Suppressor macrophage (primary cell): ENCODE measurements at places on chromosomes 12 and 14.

GRCh38 chr14:37253905-37254304 lies 56.2 kb downstream of the MIPOL1 start:
- DNase-seq: no peak

DNA sequence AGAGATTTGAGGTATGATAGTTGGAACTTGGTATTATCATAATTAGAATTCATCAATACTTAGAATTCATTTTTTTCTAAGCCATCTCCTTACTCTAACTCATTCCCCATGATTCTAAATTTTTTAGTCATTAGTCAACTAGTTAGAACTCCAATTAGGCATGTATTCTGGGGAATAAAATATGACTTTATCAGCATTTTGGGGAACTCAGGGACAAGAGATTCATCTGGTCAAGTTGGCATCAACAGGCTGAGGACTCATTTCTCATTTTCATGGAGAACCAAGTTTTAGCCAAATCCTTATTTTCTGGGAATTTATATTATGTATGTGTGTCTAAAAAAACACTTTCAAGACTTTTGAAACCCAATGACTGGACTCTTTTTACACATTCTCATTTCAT lies 29.2 kb downstream of the DIP2B start:
- no peak for DNase-seq

DNA sequence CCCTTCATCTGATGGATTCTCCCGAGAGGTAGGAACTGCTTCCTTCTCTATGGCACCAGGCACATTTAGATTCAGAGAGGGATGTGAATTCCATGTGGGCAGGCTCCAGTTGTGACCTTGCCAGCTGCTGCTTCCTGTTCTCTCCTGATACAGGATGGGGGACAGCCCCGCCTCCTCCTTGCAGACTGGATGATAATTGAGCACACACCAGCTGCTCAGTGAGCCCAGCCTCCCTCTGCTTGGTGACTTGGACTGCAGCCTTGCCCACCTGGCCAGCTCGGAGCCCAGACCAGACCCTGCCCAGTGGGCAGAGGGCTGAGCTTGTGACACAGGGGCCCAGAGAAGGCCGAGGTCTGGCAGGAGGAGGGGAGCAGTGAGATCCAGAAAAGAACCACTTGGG lies 90.2 kb downstream of the CALM1 start:
- DNase-seq: no peak

DNA sequence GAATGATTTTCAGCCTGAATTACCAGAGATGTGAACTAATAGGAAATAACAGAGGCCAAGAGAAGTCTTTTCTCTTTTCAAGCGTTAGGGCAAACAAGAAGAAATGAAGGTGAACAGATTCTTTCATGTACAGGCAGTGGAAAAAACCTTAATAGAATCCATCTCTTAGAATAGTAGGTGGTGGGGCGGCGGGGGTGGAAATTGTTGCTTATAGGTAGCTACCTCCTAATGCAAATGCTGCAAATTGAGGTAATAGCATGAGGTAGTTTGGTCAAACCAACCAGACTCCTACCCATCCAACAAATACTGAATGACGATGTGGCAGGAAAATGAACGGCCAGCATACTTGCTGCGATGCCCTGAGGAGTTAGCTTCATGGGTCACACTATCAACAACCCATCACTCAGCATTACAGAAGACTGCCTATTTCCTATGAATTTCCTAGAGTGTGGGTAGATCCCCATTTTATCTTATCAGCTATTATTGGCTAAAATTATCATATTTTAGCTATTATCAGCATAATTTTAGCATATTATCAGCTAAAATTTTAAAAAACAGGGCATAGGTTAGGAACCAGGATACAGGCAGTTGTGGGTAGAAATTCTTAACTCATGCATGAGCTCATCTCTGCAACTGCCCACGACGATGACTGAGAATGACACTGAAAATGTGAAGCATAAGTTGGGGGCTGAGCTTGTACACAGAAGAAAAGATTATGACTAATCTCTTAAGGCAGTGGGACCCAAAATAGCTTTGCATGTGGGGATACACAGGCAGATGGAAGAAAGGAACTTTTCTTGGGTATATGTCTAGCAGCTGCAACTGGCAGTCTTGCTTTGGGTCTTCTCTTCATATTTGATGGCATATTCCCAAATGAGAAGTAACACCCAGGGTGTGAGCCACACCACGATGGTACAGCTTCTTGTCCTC lies 68.7 kb downstream of the NIN start:
- peak; percentile 73 for DNase-seq

DNA sequence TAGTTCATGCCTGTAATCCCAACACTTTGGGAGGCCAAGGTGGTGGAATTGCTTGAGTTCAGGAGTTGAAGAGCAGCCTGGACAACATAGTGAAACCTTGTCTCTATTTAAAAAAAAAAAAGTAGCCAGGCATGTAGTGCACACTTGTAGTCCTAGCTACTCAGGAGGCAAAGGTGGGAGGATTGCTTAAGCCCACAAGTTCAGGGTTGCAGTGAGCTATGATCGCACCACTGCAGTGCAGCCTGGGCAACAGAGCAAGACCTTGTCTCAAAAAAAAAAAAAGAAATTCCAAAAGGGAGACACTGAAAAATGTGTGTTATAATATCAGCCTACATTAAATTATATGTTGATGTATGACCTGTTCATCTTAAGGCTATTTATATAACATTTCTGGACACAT lies 14.7 kb downstream of the TMPO start:
- no peak for DNase-seq

DNA sequence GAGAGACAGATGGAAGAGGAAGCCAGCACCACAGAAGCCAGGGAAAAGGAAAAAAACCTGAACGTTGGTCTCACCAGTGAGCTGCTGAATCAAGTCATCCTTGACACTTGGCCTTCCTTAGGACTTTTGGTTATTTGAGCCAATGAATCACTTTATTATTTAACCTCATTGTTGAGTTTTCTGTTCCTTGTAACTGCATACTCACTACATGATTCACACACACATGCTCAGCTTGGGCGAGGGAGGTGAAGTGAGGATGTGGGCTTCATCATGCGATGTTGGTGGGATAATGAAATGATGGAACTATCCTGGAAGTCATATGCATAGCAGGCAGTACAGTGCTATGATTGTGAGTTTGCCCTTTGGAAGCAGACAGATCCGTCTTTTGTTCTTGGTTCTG lies 40.6 kb upstream of the RPH3A start:
- no peak for DNase-seq

DNA sequence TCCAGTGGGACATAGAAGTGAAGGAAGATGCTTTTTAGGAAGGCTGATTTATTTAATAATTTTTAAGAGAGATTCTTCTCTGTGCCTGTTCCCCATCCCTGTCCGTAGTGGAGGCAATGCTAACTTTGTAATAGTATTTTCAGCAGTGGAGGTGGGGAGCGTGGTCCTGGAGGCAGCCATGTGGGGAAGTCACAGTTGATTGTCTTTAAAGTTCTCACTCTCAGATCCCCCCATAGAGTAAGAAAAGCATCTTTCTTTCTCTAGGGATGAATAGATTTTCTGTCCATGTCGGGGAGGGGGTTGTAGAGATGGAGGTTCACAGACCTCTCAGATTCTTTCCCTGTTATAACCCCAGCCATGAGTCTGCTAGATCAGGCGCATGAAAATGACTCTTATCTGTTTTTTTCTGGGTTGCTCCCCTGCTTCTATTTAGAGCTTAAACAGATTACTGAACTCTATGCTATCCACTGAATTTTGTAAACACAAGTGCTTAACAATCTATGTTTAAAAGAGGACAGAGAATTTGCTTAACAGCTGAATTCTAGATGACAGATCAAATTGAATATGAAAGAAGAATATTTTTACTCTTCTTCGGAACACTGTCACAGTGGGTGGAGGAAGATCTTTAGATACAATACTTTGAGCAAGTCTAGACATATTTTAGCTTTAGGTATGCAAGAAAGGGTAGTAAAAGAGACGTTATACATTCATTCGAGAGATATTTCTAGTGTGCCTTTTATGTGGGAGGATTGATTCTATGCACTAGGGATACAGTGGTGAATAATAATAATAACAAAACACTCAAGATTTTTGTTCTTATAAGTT lies 25.3 kb downstream of the TMEM117 start:
- no peak for DNase-seq

- DNase-seq: no peak
Observed at GRCh38 chr12:116373572-116374206, 96.2 kb upstream of the MED13L start.

DNA sequence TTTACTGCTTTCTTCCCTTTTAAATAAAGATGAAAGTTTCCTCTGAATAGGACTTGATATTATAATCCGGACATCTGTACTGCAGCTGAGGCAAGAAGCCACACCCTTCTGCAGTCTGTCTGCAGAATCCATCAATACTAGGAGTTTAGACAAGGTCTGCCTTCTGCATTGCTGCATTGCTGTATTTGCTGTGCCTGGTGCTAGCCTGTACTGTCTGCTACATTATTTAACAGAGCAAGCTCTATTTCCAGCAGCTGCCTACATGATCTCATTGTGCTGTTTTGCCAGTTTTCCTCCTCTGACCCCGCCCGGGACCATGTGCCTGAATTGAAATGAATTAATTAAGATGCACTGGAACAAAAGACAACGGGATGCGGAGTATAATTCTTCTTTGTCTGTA lies 1.7 kb downstream of the TUBA1A start:
- DNase-seq: peak; percentile 51

DNA sequence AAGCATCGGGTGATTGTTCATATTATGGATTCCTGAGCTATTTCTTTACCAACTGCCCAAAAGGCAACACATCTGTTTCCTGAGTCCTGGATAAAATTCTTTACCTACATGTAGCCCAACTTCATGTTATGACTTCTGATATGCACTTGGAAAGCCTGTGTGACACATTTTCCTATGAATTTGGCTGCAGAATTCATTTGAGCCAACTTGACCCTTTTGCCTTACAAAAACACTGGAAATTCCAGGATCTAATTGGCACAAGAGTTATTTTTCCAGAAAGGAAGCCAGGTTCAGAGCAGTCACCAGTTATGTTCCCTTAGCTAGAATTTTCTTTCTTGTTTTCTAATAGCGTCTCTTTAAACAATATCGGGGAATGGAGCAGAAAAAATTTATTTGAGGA lies 202.5 kb upstream of the LRIG3 start:
- no peak for DNase-seq

GRCh38 chr14:105118646-105119407 lies 49.7 kb downstream of the JAG2 start:
- peak; percentile 30 for DNase-seq

- DNase-seq: no peak
Observed at GRCh38 chr12:119014368-119014767, 33.0 kb downstream of the SRRM4 start.

DNA sequence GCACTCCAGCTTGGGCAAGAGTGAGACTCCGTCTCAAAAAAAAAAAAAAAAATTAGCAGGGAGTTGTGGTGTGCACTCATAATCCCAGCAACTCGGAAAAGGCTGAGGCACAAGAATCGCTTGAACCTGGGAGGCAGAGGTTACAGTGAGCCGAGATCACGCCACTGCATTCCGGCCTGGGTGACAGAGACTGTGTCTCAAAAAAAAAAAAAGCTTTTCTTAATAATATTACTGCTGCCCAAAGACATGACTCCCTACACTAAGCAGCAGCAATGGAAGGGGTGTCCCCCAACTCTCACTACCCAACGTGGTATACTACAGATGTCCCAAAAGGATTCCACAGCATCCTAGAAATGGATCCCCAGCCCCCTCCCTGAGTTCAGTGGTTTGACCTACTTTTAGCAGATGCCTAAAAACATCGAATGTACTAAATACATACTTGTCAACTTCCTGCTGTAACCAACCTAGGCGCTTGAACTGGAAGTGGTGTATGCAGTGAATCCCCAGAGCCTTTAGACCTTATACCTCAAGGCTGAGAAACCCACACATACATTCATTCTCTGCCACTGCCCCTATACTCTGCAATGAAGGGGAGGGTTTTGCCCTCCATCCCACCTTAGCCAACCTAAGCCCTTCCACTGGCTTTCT lies 8.5 kb upstream of the FKBP11 start:
- no peak for DNase-seq

DNA sequence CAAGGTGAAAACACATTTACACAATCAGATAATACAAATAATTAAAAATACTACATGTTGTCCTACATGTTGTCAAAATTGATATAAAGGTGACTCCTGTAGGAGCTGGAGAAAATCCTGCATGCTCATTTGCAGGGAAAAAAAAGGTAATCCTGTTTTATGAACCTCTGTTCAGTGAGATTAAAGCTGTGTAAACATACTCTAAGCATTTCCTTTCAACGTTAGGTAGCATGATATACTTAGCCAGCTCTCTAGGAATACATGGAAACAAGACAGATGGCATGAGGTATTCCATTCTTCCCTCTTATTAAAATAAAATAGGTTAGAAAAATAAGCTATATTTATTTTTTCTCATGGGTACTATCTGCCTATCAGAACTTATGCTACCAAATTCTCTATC lies 635.7 kb upstream of the FLRT2 start:
- no peak for DNase-seq

DNA sequence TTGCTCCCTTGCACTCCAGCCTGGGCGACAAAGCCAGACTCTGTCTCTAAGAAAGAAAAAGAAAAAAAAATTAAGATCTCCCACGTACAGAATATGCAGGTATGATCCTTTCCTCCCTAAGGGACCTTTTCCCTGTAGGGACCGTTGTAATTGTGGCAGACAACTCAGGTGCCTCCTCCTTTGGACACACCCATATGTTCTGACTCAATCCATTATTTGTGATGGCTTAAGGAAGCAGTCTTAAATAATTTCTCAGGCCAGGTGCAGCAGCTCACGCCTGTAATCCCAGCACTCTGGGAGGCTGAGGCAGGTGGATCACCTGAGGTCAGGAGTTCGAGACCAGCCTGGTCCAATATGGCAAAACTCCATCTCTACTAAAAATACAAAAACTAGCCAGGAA lies 53.1 kb downstream of the TMCC3 start:
- no peak for DNase-seq

DNA sequence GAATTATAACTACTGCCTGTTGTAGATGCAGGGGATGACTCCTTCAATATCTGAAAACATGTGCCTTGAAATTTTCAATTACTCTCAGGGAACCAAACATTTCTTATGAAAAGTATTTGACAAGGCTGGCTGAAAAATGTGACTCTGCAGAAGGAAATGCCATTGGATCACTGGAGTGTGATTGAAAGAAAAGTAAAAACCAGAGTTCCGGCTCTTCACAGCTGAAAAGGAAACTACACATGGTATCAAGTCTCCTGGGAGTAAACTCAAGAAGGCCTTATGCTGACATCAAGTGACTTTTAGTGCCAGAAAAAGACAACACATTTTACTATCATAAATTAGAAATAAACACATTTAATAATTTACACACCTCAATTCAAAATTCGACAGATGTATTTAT lies 693.0 kb downstream of the LRFN5 start:
- DNase-seq: no peak

DNA sequence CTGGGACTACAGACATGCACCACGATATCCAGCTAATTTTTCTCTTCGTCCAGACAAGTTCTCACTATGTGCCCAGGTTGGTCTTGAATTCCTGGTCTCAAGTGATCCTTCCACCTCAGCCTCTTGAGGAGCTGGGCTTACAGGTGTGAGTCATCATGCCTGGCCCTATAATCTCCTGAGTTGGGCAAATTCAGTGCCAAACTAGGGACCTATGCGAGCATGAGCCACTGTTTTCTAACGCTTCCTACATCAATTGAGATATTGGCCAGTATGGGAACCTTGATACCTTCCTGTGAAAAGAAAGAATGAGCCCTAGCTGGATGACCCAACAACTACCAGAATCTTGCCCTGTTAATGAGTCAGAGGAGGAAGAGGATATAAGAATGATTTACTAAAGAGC lies 585.2 kb downstream of the C12orf50 start:
- no peak for DNase-seq

GRCh38 chr14:104280085-104280901 lies 141.9 kb downstream of the KIF26A start:
- DNase-seq: no peak

GRCh38 chr14:39988939-39989338 lies 556.7 kb upstream of the FBXO33 start:
- DNase-seq: peak; percentile 2
